ENCODE measurements at places on chromosomes 12 and 14.

GRCh38 chr12:57033431-57033830 lies 16.5 kb downstream of the MYO1A start:
- no peak for DNase-seq

- DNase-seq: no peak
Observed at GRCh38 chr12:107873223-107873622, 98.7 kb downstream of the ASCL4 start.

DNA sequence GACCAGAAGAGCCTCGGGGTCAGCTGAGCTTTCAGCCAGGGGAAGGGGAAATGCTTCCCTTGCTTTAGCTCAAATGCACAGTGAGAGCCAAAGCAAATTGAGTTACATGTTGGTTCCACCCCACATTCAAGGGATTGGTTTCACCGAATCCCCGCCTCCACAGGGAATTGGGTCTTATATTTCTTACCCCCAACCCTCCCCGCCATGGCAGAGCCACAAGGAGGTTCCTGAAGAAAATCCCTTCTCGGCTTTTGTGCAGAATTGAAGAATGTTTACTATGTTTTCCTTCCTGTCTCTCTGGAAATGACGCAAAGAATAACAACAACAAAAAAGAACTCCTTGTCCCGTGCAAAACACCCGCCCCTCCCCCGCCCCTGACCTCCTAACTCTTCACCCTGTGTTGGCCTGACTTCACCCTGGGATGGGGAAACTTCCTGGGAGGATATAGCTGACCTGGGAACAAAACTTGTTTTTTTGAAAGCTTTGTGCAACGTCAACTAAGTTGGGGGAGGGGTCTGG lies 21.9 kb upstream of the CIPC start:
- no peak for DNase-seq

DNA sequence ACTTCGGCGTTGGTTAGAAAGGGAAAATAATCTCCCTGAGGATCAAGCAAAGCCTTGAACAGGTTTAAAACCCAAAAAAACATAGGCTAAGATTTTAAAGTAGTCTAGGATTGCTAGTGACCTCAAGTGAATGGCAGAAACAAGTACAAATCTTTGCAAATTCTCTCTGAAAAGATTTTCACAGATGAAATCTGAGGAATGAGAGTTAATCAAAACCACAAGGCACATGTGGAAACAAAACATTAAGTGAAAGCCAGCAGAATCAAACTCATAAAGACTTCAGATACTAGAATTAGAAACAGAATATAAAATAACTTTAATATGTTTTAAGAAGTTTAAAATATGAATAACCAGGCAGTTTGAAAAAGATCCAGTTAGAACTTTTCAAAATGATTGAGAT lies 52.2 kb upstream of the CFL2 start:
- DNase-seq: peak; percentile 38

GRCh38 chr12:50638482-50638880 lies 125.4 kb upstream of the ATF1 start:
- DNase-seq: no peak

GRCh38 chr14:50007123-50007903 lies 109.1 kb downstream of the VCPKMT start:
- DNase-seq: no peak

DNA sequence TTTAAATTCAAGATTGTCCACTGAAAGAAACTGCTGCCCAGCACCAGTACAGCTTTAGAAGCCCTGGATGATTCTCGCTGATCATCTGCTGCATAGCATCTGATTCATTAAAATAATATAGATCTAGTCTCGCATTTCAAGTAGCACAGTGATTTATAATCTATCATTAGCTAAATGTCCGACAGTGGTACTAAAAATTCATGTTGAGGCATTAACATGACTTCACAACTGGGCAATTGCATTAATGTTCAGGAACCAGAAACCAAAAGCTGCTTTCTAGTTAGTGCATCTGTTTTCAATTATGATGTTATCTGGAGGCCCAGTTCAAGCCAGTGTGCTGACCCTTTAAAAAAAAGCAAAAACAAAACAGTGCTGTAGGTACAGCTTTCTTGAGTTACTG lies 1987.2 kb upstream of the SEL1L start:
- DNase-seq: peak; percentile 81

DNA sequence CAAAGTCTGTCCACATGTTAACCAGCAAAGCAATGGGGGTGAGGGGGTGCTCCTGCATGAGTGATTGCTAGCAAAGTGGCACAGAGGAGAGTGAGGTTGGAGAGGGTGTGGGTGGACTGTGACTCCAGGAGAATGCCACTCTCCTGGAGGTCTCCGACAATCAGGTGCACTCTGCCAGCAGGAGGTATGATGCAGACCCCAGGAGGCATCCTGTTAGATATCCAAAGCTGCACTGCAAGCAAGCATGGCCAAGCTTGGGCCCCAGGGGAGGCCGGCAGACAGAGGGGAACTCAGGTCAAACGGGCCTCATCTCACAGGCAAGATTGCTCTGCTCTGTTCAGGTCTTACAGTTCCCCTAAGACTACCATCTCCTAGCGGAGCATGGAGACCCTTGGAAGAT lies 73.5 kb upstream of the ALX1 start:
- DNase-seq: no peak

GRCh38 chr12:58323676-58324075 lies 382.3 kb downstream of the ATP23 start:
- no peak for DNase-seq
